ENCODE measurements at places on chromosomes 1 and 21.

DNA sequence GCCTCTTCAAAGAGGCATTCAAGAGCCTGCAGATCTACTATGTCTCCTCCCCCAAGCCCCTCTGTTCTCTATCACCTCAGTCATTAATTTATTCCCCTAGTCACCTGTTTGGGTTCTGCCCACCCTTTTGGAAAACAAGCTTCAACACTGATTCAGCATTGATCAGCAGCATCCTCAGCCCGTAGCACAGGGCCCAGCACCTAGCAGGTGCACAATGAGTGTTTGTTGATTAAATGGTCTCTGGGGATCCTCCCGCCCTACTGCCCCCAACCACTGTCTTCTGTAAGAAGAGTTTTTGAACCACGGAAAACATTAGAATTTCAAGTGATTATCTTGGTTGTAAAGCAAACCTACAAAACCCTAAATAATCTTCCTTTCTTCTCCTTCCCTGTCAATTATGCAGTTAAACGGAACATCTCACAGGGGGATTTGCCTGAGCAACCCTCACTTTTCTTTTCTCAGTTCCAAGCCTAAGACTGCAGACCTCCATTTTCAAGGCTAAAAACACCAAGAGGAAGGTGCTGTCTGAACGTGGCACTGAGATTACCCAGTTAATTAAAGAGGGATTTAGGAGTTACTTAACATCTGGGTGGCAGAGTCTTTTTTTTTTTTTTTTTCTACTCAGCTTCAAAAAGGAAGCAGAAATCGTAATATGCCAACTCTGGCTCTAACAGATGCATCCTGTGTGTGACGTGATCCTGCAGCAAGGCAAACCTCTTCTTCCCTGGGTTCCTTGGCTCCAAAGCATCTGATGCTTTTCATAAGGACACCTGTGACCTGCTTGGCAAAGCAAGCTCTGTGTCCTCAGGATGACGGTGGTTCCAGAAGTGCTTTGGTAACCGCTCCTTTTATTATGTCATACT, 163.0 kb downstream of the KAZN start:
- DNase-seq, result no peak

GRCh38 chr1:77926561-77927357, 38.3 kb downstream of the NEXN start:
- no peak for DNase-seq

GRCh38 chr21:23963454-23963853, 1643.8 kb downstream of the MRPL39 start:
- DNase-seq, result no peak

DNA sequence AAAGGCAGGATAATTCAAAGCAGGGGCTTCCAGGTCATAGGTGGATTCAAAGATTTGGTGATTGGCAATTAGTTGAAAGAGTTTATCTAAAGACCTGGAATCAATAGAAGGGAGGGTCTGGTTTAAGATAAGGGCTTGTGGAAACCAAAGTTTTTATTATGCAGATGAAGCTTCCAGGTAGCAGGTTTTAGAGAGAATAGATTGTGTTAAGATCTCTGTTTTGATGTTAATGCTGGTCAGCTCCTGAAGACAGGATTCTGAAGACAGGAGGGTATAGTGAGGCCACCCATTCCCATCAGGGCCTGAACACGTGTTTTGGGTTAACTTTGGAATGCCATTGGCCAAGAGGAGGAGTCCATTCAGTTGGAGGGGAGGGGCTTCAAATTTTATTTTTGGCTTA, 6.1 kb upstream of the PTBP2 start:
- DNase-seq, result no peak

GRCh38 chr1:2602866-2603520, 16.4 kb downstream of the PRXL2B start:
- DNase-seq, result no peak

GRCh38 chr21:44988607-44989536, 49.0 kb downstream of the SLX9 start:
- no peak for DNase-seq

- no peak for DNase-seq
Measured at GRCh38 chr1:23402286-23403037, 22.1 kb downstream of the TCEA3 start.

DNA sequence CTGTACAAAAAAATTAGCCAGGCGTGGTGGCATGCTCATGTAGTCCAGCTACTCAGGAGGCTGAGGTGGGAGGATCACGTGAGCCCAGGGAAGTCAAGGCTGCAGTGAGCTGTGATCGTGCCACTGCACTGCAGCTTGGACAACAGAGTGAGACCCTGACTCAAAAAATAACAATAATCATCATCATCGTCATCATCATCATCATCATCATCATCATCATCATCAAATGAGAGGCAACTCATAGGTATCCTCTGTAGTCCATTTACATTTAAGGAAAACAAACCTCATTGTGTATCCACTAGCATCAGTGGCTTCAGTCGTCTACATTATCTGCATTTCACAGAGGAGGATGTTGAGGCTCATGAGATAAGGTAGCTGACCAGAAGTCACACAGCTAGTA, 68.8 kb upstream of the SELENON start:
- DNase-seq, result no peak

GRCh38 chr1:113141650-113142473, 68.9 kb downstream of the LRIG2 start:
- no peak for DNase-seq

GRCh38 chr1:47331875-47332274, 1.7 kb upstream of the CMPK1 start:
- DNase-seq, result no peak
